Activated effector memory CD4-positive, alpha-beta T cell treated with Interleukin-2 at 50 U/mL for 16 hours (primary cell): ENCODE measurements at places on chromosomes 12 and 14.
A peak's percentile ranks its signal among the peaks of the same experiment; 100 is the strongest.

DNA sequence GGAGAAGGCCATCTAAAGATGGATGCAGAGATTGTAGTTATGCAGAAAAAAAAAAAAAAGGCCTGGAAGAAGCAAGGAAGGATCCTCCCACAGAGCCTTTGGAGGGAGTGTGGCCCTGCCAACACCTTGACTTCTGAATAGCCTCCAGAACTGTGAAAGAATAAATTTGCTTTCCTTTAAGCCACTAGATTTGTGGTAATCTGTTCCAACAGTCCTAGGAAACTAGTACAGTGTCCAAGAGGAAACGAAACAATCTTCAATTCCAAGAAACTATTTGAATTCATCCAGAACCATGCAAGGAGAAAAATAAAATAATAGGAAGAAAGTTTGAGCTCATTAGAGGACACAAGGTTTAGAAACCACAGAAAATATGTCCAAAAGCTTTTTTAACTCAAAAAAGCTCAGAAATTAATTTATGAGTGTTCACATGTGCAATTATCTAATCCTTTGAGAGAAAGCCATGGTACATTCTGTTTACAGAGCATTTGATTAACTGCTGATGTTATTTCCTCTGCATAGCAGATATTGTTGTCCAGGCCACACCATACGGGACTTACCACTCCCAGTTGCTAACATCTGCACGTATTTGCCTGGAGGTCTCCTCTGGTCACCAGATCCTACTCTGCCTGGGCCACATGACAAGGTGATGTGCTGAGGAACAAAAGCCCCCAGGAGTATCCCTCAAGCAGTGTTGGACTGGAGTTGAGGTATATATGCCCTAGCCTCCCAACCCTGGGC, 30.0 kb upstream of the STAB2 start:
- DNase-seq = no peak

GRCh38 chr12:62865937-62866336, 69.0 kb downstream of the PPM1H start:
- no peak for DNase-seq

DNA sequence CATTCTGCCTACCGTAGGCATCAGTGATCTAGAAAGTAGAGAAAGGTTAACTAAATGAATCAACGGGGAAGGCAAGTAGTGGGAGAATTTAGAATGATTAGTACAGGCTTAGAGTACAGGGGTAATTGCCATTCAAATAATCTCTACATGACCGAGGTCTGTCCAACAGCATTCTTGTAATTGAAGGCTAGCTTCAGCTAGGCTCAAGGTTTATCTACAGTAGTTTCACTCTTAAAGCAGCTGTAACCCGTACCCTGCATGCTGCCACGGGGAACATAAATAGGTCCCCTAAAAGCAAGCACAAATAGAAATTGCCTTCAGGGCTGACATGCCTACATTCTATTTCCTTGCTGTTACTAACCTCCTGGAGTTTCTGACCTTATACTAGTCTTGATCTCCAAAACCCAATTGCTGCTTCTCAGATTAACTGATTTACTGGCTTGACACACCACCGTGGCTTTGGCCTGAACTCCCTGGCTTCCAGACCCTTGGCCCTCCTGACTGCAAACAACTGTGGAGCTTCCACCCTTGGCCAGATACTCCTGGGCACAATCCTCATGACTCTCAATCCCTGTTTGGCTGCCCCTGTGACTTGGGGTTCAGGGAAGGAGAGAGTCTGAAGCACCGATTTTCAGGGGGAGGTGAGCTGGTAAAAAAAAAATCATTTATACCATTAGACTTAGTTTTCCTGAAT, 242.1 kb upstream of the FOXN3 start:
- no peak for DNase-seq

- no peak for DNase-seq
Measured at GRCh38 chr14:93042968-93043940, 72.5 kb downstream of the ITPK1 start.

DNA sequence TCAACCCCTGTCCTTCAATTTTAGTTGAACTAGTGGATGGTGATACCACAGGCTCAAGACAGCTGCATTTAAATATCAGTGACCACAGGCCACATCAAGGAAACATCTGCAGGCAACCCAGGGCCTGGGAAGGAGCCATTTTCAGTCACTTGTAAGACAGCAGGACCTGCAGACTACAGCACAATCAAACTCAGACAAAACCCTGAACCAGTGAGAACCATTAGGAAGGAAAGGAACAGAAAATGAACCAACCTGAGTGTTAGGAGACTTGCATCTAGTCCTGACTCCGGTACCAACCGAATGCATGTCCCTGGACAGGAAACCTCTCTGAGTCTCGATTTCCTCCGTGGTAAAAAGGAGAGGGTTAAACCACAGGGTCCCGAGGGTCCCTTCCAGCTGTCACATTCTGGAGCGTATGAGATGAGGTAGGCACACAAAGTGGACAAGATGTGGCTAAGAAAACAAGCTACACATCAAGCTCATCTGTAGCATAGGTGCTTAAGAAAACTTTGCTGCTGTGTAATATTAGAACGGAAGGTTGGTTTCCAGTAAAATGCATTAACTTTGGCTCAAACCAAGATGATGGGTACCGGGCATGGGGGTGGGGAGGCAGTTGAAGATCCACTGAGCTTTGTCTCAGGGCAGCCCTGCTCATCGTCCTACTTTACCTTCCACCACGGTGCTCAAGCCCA, 1.6 kb upstream of the CDKN1B start:
- no peak for DNase-seq

GRCh38 chr12:53495903-53496751, 3.1 kb downstream of the MAP3K12 start:
- no peak for DNase-seq

GRCh38 chr12:106498056-106498455, 84.7 kb upstream of the RFX4 start:
- DNase-seq = no peak

DNA sequence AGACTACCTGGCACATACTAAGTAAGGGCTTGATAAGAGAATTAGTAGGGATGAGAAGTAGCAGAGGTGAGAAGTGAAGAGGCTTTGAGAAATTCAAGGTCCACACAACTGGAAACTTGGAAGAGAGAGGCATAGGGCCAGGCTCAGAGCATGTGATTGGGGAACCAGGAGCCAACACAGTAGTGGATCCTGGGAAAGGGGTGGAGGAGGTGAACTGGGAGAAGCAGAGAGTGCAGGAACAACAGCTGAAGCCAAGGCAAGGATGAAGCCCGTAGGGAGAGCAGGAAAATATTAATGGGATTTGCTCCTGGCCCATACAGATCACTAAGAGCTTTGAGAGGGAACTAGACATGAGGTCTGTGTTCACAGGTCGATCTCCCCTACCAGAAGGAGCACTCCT, 1.4 kb upstream of the ITGB7 start:
- no peak for DNase-seq

- no peak for DNase-seq
Measured at GRCh38 chr12:7146228-7146627, 16.1 kb downstream of the CLSTN3 start.

DNA sequence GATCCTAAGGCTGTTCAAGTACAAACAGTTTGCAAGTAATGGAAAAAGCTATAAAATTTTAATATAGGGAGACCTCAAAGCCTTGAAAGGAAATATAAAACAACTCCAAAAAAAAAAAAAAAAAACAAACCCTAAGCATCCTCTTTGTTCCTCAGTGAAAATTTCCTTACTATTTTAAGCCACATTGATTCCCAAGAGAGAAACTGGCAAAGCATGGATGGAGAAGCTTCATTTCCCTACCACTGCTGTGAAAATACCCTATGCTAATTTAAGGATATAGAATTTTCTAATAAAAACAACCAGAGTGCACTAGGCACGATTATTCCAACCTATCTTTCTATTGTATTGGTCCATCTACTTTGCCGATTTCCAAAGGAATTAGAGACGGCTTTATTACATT, 283.1 kb downstream of the CACNA1C start:
- no peak for DNase-seq

GRCh38 chr12:105209091-105209490, 26.9 kb downstream of the APPL2 start:
- no peak for DNase-seq

DNA sequence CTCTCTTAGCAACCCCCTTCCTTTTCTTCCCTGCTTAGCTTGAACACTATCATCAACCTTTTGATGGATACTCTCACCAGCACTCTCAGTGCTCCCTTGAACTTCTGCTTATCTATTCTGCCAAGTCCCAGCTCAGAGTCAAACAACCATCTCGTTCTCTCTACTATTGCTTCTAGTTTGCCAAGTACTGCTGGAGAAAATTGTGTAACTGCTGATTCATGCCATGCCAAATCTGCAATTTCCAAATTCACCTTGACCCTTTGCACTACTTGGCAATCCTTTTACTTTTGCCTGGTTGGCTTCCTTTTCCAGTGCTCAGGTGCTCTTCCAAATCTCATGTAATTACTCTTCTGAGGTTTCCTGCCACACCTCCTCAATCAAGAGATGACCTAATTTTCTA, 2.8 kb upstream of the CCDC196 start:
- DNase-seq = no peak

DNA sequence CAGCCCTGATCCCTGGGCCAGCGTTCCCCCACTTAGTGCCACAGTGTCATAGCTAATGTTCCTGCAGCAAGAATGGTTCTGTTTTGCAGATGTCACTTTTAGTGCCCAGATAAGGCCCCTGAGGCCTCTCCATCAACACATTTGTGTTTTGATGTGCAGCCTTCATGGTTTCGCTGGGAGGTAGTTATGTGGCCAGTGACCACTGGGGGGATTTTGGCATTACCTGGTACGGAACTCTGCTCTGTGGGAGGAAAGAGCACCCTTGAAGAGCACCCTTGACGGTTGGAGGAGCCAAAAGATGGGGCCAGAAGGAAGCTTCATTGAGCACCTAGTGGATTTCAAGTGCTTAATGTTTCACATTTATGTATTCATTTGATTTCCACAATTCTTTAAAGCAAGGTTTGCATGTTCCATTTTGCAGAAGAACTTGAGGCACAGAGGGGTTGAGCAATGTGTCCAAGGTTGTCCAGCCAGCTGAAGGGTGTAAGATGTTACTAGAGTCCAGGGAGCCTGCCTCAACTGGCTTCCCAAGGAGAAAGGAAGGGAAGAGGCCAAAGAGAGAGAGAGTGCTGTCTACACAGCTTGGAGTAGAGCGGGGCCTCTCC, 13.0 kb downstream of the SERPINA11 start:
- no peak for DNase-seq

DNA sequence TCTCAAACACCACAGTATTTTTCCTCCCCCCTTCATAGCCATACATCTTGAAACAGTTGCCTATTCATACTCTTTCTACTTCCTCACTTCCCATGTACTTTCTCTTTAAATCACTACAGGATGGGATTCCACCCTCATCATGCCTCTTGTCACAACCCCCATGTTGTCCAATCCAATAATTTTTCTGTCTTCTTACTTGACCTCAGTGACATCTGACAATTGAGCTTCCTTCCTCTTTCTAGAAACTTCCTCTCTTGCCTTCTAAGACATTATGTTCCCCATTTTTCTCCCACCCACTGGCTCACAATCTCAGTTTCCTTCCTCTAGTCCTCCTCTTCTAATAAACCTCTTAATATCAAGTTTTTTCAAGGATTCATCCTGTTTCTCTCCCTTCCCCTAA, 5.3 kb downstream of the C2CD5 start:
- DNase-seq = no peak

GRCh38 chr12:56189099-56189917, at the start of gene SMARCC2:
TSS of gene SMARCC2 (minus strand) at chr12:56189483. CDS start at chr12:56189461, 22 bp downstream.
- peak; percentile 79 for DNase-seq

DNA sequence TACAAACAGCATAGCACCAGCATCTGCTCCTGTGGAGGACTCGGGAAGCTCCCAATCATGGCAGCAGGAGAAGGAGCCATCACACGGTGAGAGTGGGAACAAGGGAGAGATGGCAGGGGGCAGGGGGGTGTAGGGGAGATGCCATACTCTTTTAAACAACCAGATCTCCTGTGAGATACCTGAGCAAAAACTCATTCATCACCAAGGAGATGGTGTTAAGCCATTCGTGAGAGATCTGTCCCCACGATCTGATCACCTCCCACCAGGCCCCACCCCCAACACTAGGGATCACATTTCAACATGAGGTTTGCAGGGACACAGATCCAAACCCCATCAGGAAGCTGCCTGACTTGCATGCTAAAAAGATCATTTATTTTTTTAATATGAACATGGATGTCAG, 499.3 kb downstream of the TMEM132D start:
- no peak for DNase-seq

DNA sequence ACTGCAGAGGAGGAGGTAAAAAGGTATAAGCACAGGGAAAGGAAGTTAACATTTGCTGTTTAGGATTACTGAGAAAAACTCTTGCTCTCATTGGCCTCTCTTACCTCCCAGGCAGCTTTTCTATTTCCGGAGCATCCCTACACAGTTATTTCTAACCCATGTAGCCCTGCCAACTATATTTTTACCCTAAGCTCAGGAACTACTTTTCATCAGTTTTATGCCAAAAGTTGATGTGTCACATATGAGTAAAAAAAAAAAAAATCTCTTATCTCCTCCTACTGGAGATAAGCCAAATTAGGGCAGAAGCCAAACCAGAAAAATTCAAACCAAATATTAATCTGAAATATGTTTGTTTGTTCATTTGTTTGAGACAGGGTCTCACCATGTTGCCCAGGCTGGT, 34.4 kb upstream of the PSMA6 start:
- DNase-seq = no peak
